ENCODE measurements at places on chromosomes 11 and 22.

DNA sequence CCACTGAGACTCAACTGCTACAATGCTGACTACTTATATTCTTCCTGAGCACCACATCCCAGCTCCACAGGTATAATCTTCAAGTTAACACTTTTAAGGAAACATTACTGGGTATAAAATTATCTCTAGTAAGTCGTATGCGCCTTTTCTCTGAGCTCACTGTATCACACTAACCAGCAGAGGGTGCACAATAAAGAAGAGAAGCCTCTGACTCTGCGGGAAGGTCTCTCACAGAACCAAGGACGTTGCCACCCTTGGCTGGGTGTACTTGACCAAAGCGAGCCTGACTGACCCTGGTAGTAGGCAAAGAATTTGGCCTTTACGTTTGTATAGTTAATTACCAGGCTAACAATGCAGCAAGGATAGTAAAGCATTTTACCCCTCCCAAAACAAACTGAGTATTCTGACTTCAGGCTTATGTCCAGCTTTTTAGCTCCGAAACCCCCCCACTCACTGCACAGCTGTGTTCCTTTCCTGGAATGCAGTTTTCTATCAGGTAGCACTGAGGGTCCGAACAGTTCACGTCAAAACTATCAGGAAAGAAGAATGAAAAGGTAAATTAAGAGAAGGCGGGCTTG lies at the start of gene BTBD18:
Gene BTBD18, minus strand, starts transcription at position 144 of the 578 bp plus-strand sequence. CDS start 631 bp downstream, outside the sequence.
- no peak for DNase-seq

DNA sequence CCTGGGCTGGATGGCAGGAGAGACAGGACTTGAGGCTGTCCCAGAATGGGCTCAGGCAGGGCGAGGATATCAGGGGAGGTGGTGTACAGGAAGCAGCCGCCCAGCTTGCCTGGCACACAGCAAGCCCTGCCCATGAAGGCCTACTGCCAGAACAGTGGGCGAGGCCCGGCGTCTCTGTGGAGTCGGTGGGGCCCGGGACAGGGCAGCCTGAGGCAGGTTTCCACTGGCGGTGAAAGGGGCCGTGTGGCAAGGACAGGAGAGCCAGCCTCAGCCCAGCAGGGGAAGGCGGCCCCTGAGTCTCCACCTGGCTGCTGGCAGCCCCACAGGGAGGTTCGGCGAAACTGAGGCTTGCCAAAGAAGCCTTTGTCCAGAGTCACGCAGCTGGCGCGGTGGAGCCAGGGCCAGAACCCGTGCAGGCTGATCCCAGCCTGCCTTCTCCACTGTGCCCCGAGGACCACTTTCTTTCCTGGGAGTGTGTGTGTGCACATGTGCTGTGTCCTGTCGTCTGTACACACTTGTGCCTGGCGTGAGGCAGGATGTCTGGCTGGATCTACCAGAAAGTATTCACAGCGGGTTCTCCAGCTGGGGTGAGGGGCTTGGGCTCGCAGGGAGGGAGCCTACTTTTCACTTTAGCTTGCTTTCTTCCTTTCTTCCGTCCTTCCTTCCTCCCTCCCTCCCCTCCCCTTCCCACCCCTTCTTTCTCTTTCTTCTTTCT lies 1.2 kb downstream of the TSPO start:
- peak; percentile 42 for DNase-seq

GRCh38 chr11:211741-212140 lies 4.2 kb downstream of the RIC8A start:
- DNase-seq = no peak

DNA sequence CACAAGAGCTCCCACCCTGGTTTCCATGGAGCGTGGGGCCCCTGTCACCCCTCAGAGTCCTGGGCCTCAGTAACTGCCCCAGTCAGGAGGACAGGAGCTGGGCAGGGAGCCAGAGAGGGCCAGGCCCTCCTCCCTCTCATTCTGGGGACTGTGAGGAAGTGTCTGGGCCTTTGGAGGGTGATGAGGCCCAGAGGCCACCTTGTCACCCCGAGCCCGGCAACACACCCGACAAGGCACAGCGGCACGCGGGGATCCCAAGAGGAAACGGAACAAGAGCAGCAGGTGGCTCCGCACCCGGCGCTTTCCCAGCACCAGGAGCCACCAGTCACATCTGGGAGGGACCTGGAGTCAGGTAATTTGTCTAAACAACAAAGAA lies 72.1 kb downstream of the CELSR1 start:
- DNase-seq = no peak

DNA sequence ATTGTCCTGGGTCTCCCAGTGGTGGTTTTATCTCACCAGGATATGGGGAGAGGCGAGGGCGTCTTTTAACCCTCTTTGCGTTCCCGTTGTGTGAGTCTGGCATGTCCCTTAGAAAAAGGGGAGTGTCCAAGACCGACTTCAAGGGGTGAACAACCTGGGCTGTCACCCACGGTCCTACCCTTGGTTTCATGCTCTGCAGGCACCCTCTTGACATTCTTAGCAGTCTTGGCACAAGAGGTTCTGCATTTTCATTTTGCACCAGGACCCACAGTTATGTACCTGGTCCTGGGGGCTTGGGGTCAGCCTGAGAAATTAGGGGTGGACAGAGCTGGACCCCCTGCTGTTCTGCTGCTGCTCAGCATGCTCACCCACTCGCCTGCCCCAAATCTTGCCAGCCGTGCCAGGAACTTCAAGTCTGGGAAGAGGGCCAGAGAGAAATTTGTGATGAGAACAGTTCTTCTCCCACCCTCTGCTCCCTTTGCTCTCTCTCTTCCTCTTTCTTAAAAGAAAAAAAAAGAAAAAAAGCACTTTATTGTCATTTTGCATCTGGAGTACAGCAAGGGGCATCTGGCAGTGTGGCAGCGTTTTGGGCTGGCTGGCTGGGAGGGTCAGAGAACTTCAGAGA lies 471.2 kb downstream of the MIAT start:
- no peak for DNase-seq

GRCh38 chr22:20063271-20064139 lies 16.5 kb upstream of the DGCR8 start:
- DNase-seq = no peak

All from activated CD8-positive, alpha-beta memory T cell treated with anti-CD3 and anti-CD28 coated beads for 1 hour (primary cell).